ENCODE measurements at places on chromosomes 6 and 20.

GRCh38 chr6:650098-650497, 6.8 kb downstream of the HUS1B start:
- no peak for DNase-seq

GRCh38 chr20:7770046-7770445, 170.2 kb downstream of the HAO1 start:
- no peak for DNase-seq

DNA sequence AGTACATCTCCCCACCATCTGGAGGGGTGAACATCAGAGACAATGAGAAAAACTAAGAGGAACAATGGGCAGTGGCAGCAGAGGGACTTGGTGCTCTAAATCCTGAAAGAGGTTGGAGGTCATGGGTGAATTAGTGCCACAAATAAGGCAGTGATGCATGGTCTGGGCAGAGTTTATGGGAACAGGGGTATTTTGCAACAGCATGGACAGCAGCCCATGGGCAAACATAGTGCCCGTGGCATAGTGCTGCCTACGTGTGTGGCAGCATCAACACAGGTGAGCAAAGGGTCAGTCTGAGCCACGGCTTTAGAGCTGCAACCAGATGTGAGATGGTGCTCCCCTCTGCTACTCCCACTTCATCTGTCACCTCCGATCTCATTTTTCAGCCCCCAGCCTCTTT, 459.1 kb upstream of the CITED2 start:
- DNase-seq: no peak

GRCh38 chr6:48826901-48827701, 636.0 kb downstream of the MMUT start:
- DNase-seq: peak; percentile 22

- no peak for DNase-seq
Observed at GRCh38 chr20:1137236-1137635, 18.8 kb downstream of the PSMF1 start.

DNA sequence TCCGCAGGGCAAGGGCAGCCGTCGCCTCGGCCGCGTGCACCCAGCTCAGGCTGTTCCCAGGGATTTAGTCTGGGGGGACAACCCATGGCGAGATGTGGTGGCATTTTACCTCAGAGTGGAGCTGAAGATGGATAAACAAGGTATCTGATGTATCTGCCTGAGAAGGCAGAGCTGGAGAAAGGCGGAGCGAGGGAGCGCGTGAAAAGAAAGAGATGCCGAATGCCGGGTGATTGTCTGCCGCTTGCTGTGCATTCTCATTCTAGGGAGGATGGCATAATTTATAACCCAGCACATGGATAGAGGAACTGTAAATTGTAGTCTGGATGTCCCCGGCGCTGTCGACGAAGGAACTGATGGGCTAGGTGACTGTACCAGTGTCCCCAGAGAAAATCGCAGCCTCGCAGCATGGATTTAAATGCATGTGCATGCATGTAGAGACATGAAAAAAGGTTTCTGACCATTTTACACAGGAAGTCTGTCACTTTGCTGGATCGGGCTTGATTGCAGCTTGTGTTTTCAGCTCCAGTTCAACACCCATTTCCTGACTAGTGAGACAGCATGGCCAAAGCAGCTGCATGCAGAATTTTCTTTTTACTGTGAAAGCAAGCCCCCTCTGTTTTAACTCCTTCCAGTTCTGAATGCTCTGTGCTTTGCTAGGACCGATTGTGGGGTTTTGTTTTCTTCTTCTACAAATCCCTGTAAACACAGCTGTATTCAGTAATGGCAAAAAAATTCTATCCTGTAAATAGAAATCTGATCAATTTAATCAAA, 149.7 kb downstream of the PRL start:
- no peak for DNase-seq

DNA sequence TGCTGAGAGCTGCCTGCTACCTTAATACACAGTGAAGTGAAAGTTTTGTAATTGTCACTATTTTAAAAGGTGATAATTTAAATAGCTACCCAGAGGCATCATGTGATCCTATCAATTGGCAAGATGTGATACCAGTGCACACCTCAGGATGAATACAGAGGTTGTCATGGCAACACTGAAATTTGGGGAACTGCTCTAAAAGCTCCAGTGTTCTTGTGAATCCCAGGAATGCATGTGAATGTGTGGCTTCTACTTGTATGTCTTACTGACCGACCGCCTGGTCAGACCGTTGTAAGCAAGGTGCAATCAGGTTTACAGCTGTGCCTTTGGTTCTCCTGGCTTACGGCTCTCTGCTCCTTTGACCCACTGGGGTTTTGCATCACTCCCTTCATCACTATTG, 146.3 kb upstream of the GJE1 start:
- DNase-seq: no peak

DNA sequence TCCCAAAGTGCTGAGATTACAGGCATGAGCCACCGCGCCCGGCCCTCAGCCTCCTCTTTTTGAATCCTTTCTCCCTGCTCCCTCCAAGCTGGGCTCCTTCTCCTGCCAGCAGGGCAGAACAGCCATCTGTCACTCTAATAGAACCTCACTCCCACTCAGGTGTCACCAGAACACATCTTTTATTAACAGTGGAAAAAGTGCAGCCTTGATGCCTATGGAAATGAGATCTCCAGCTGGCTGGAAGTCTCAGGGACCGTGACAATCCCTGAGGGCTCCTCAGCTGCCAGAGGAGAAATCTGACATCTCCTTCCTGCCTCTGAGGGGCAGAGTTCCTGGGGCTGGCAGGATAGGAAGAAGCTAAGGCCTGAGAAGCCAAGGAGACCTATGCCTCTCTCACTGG, 28.0 kb downstream of the TMC2 start:
- no peak for DNase-seq

- DNase-seq: peak; percentile 88
Observed at GRCh38 chr20:62500237-62500864, 24.6 kb upstream of the GATA5 start.

DNA sequence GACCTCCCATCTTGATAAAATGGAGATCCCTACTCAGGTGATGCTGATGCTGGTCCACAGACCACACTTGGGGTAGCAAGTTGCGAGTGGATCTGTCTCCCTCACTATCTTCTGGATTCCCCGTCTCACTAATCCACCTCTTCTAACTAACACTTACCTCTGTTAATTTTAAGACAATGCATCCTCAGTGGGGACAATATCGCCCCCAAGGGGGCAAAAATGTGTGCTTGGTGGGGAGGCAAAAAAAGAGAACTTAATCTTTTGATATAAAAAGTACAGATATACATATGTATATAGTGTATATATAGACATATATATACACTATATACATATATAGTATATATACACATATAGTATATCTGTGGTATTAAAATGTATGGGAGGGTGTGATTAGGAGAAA, 4.3 kb downstream of the LRFN2 start:
- DNase-seq: no peak

DNA sequence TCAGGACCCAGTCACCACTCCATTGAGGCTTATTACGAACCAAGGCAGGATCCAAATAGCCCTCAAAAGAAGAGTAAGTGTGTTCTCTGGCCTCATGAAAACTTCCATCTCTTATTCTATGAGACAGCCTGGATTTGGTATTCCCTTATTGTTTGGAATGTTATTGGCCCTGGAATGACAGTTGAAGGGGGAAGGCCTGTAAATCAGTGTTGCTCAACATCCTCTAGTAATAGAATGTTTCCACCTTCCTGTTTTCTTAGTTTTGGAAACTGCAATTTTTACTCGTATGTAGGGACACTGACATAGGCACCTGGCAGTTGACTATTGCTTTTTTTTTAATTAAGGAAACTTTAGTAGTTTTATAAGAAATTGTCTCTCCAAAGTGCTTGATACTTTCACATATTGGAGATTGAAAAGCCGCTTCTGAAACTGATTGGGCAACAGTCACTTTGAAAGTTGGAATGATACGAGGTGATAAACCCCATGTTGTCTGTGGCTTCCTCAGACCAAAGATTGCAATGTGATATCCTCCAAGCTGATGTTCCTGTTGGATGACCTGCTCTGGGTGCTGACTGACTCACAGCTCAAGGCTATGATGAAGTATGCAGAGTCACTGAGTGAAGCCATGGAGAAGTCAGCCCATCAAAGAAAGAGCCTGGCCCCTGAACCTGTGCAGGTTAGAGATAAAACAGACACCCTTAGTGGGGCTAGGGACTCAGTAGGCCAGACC, 43.1 kb downstream of the BLTP3A start:
- peak; percentile 27 for DNase-seq

DNA sequence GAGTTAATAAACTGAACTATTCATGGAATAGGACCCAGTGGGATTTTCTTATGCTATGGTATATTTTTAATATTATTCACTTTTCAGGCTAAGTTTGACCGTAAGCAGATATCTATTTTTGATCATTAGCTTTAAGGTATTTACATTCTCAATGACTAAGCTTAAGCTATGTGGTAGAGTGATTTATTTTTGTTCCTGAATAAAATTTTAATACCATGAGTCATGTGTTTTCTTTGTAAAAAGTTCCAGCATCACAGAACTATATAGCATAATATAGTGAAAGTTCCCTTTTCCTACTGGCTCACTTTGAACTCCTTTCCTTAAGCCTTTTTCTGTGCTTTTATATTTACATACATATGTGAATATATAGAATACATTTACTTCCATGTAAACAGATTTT, 75.8 kb downstream of the BCKDHB start:
- no peak for DNase-seq

All from H54 (cell line).